ENCODE measurements at places on chromosomes 6 and 20.

DNA sequence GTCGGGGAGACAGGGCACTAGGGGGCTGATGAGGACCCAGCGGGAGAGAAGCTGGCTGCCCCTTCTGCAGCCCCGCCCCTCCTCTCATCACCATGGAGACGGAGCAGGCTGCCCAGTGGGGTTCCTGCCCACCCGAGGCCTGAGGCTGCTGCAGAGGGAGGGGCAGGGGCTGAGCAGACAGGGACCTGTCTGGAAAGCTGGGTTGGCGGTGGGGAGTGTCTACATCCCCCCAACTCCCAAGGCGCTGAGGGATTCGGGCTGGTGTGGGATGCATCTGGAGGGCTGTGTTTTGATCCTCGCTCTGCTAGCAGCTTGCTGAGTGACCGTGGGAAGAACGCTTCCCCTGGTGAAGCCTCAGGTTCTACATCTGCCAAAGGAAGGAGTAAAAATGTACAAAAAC, 1.2 kb upstream of the BPI start:
- no peak for DNase-seq

- DNase-seq: no peak
These were observed 220.8 kb downstream of the QKI start for GRCh38 chr6:163635315-163635714.

GRCh38 chr20:54657268-54657826, 182.0 kb downstream of the DOK5 start:
- DNase-seq: no peak

GRCh38 chr6:150659046-150659763, 59.5 kb downstream of the PLEKHG1 start:
- no peak for DNase-seq

GRCh38 chr6:32176476-32177182, 745 bp upstream of the AGPAT1 start:
- peak; percentile 82 for DNase-seq

Data from NCI-H226 (cell line).